Pericardium fibroblast (primary cell): ENCODE measurements at places on chromosomes 13 and 19. TPM values are rescaled to one million over a fixed set of nuclear protein-coding genes. Genes with fewer than 3 reads are reported as not detected.

The ATXN8OS gene
- not detected in 2 replicates for total RNA-seq

The POP4 gene
- 38.5 and 60.3 TPM in 2 replicates for total RNA-seq

The PSG1 gene
- total RNA-seq = not detected in 2 replicates

The ZNF837 gene
- 3.3 and 7.1 TPM in 2 replicates for total RNA-seq
